ENCODE measurements at places on chromosomes 5 and 9.
A peak's percentile ranks its signal among the peaks of the same experiment; 100 is the strongest.

DNA sequence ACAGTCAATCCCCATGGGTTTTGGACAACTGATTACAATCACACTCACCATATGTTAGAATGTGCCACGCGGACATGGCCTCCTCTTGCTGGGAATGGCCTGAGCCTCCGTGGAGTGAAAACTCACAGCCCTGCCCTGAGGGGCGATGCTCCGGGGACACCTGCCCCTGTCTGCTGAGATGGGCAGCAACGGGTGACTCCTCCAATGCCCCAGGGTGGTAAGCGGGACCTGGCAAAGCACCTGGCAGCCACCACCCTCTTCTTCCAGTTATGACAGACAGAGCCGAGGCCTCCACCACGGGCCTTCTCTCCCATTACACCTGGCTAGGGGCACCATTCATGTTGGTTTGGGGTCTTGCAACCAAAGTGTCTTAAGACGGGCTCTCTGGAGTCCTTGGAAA lies 94.9 kb upstream of the COL5A1 start:
- H3K27ac ChIP-seq = peak overlapping the region; percentile 76
- H3K4me1 ChIP-seq = peaks cover 12% of the 10 kb centered on the region
- H3K36me3 ChIP-seq = no peaks in the 10 kb centered on the region
- no peak for DNase-seq
- no peak overlapping the region for H3K4me3 ChIP-seq
- peaks cover 4% of the 10 kb centered on the region for H3K27me3 ChIP-seq

- peaks cover 16% of the 10 kb centered on the region for H3K27me3 ChIP-seq
- no peak for DNase-seq
- no peak overlapping the region for H3K4me3 ChIP-seq
- H3K36me3 ChIP-seq = no peaks in the 10 kb centered on the region
- H3K27ac ChIP-seq = peak overlapping the region; percentile 75
Measured at GRCh38 chr9:130139251-130139650, 33.0 kb upstream of the NCS1 start.

GRCh38 chr9:5617749-5618148 lies 11.2 kb upstream of the RIC1 start:
- DNase-seq = no peak
- H3K27me3 ChIP-seq = no peaks in the 10 kb centered on the region
- no peak overlapping the region for H3K4me3 ChIP-seq
- H3K36me3 ChIP-seq = no peaks in the 10 kb centered on the region
- H3K27ac ChIP-seq = no peak overlapping the region

- H3K27ac ChIP-seq = no peak overlapping the region
- DNase-seq = no peak
- H3K4me3 ChIP-seq = no peak overlapping the region
- H3K4me1 ChIP-seq = no peaks in the 10 kb centered on the region
Measured at GRCh38 chr5:67857502-67857901, 358.1 kb upstream of the PIK3R1 start.

DNA sequence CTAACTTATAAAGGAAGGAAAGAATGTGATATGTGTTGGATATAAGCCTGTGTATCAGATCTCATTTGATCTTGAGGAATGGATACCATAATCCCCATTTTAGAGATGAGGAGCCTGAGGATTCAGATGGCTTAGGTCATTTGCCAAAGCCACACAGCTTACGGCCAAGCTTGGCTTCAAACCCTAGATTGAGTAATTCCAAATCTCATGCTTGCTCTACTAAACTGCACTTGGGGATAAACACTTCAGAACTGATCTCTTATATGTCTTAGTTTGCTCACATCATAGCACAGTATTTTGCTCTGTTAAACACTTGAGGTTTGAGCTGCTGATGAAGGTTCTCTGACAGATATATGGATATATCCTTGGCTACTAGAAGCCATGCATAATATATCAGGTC lies 504.4 kb downstream of the NTRK2 start:
- no peaks in the 10 kb centered on the region for H3K36me3 ChIP-seq
- H3K4me3 ChIP-seq = no peak overlapping the region
- no peak for DNase-seq
- no peaks in the 10 kb centered on the region for H3K4me1 ChIP-seq
- H3K27me3 ChIP-seq = no peaks in the 10 kb centered on the region
- H3K27ac ChIP-seq = no peak overlapping the region

DNA sequence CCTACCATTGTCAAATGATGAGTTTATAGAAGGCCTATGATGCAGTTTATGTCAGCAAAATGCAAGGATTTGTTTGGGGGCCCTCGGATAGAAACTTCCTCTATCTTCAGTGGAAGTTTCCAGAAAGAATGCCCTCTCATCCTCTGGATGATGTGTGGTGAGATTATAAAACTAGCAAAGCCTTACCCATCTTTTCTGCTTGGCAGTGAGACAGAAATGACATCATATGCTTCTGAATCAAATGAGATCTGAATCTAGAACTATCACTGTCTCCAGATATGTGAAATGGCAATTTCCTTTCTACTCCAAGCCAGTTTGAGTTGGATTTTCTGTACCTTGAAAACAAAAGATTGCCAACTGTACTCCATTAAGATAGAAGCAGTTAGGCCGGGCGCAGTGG lies 60.4 kb upstream of the CKMT2 start:
- no peaks in the 10 kb centered on the region for H3K36me3 ChIP-seq
- no peak for DNase-seq
- no peaks in the 10 kb centered on the region for H3K4me1 ChIP-seq
- H3K27ac ChIP-seq = no peak overlapping the region
- no peaks in the 10 kb centered on the region for H3K27me3 ChIP-seq
- no peak overlapping the region for H3K4me3 ChIP-seq

DNA sequence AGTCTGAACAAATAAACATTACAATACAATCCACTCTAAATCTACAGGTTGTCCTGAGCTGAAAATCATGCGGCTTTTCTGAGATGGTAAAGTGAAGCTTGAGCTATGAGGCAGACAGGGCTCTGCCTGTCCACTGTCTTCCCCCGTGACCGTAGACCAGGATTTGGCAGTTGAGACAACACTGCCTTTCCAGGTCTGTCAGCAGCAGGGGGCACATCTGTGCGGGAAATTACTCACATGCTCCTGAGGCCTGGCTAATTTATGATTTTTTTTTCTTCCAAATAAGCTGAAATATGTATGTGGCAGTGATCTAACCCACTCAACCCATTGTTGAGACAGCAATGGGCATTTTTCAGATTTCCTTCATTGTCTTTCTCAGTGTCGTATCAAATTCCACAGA lies 307.9 kb downstream of the FBXL7 start:
- H3K36me3 ChIP-seq = no peaks in the 10 kb centered on the region
- H3K4me1 ChIP-seq = peaks cover 18% of the 10 kb centered on the region
- H3K27me3 ChIP-seq = no peaks in the 10 kb centered on the region
- no peak for DNase-seq
- no peak overlapping the region for H3K4me3 ChIP-seq

DNA sequence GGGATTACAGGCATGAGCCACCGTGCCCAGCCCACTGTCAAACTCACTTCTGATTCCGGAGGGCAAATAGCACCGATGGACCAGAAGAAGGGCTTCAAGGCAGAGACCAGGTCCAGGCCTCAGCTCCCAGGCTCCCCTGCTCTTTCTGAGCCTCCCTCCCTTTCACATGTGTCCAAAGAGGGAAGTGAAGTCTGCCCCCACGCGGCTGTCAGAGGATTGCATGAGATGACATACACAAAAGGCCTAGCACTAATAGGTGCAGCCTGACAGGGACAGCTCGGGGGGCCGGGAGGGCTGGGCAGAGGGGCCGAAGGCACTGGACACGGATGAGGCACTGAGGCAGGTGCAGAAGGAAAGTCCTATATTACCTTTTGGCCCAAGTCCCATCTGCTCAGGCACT lies 16.1 kb downstream of the FBP1 start:
- no peaks in the 10 kb centered on the region for H3K36me3 ChIP-seq
- no peak for DNase-seq
- no peaks in the 10 kb centered on the region for H3K4me1 ChIP-seq

DNA sequence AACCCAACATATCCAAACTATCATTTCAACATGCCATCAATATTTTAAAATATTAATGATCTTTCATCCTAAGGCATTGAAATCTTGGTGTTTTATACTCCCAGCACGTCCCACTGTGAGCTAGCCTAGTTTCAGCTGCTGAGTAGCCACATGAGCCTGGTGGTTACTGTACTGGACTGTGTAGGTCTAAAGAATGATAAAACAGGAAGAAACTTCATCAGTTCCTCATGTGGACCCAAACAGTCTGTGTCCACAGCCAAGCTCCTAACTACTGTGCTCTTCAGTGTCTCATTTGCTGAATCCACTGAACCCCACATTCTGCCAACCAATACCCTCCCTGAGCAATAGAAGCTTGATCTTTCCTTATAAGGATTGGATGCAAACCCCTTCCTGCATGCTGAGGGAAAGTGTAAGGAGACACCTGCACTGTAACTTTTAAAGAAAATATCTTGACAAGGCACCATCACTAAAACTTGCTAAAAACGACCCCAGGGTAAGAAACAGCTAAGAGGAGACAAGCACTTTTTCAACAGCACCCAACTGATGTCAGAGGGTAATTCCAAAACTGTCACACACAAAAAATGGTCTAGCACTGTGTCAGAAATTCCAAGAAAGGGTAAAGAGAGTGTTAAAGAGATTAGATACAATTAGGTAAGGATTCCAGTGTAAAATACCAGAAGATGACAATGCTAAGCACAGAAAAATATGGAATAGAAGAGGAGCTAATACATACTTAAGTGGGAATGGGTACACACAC lies 126.9 kb downstream of the SPOCK1 start:
- H3K27me3 ChIP-seq = no peaks in the 10 kb centered on the region
- H3K36me3 ChIP-seq = no peaks in the 10 kb centered on the region
- H3K4me1 ChIP-seq = no peaks in the 10 kb centered on the region
- H3K27ac ChIP-seq = no peak overlapping the region
- DNase-seq = no peak

DNA sequence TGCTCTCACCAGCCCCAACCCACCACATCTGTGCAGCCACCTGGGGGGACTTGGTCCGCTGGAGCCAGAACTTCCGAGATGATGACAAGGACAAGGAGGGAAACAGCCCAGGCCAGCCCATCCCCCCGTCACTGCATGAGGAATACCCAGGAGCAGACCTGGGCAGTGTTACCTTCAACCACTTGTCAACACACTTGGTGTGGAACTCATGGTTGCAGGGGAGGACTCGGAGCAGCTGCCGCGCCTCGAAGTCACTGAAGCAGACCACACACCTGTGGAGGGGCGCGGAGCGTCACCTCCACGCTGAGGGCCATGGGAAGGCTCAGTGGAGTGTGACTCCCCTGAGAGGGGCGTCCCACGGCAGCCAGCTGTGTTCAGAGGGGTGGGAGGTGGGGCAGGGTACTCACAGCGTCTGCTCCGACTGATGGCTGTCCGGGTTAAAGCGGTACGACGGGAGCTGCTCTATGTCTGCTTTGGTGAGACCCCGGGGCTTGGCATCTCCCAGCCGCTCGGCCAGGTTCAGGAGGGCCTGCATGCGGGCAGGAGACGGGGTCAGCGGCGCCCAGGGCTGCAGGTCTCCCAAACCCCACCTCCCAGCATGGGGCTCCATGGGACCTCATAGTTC lies 8.0 kb downstream of the RNF44 start:
- H3K4me1 ChIP-seq = peaks cover 41% of the 10 kb centered on the region
- H3K36me3 ChIP-seq = peaks cover 17% of the 10 kb centered on the region
- no peak overlapping the region for H3K4me3 ChIP-seq
- DNase-seq = no peak

DNA sequence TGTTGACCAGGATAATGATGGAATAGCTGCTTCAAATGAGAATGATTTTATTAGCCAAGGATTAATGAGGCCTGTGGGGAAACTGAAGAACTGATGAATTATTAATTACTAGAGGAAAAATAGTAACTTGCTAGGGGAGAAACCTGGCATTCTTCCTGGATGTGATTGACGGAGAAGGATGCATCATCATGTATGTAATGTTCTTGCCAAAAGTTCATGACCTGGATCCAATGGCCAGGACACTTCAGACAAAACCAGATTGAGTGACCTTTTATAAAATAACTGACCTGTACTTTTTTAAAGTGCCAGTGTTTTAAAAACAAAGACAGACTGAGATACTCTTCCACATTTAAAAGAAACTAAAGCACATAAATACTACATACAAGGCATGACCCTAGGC lies 23.7 kb downstream of the KIAA1191 start:
- DNase-seq = no peak
- H3K27ac ChIP-seq = no peak overlapping the region
- no peak overlapping the region for H3K4me3 ChIP-seq

DNA sequence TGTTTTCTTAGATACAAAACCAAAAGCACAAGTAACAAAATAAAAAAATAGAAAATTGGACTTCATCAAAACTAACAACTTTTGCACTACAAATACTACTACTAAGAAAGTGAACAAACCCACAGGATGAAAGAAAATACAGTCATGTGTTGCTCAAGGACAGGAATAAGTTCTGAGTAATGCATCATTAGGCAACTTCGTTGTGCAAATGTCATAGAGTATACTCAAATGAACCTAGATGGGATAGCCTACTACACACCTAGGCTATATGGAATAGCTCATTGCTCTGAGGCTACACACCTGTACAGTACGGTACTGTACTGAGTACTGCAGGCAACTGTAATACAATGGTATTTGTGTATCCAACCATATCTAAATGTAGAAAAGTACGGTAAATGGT lies 88.3 kb downstream of the RAPGEF1 start:
- H3K27me3 ChIP-seq = no peaks in the 10 kb centered on the region
- DNase-seq = no peak
- H3K27ac ChIP-seq = no peak overlapping the region
- no peaks in the 10 kb centered on the region for H3K4me1 ChIP-seq

GRCh38 chr9:72950875-72951442 lies 1.9 kb downstream of the ALDH1A1 start:
- H3K27me3 ChIP-seq = no peaks in the 10 kb centered on the region
- H3K36me3 ChIP-seq = no peaks in the 10 kb centered on the region
- peak overlapping the region; percentile 37 for H3K27ac ChIP-seq
- peak overlapping the region; percentile 56 for H3K4me3 ChIP-seq

DNA sequence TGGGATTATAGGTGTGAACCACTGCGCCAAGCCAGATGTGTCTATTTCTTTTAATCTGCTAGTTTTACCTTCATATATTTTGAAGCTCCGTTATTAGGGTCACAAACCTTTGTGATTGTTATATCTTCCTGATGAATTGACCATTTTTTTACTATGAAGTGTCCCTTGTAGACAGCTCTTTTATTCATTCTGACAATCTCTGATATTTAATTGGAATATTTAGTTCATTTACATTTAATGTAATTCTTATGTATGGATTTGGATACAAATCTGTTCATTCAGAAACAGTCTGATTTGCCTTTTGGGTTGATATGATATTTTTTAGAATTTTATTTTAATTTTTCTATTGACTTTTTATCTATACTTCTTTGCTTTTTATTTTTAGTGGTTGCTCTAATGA lies 17.2 kb downstream of the ERCC6L2 start:
- H3K36me3 ChIP-seq = no peaks in the 10 kb centered on the region
- DNase-seq = no peak
- no peaks in the 10 kb centered on the region for H3K27me3 ChIP-seq
- H3K4me1 ChIP-seq = no peaks in the 10 kb centered on the region
- H3K27ac ChIP-seq = no peak overlapping the region
- H3K4me3 ChIP-seq = no peak overlapping the region

- no peaks in the 10 kb centered on the region for H3K36me3 ChIP-seq
- H3K4me1 ChIP-seq = no peaks in the 10 kb centered on the region
- no peak overlapping the region for H3K27ac ChIP-seq
Measured at GRCh38 chr5:44178414-44178813, 210.8 kb downstream of the FGF10 start.

GRCh38 chr5:162684145-162684544 lies 616.6 kb downstream of the GABRG2 start:
- H3K27me3 ChIP-seq = no peaks in the 10 kb centered on the region
- H3K4me1 ChIP-seq = no peaks in the 10 kb centered on the region
- H3K4me3 ChIP-seq = no peak overlapping the region
- H3K27ac ChIP-seq = no peak overlapping the region

GRCh38 chr5:136420168-136420898 lies 55.0 kb upstream of the TRPC7 start:
- H3K36me3 ChIP-seq = no peaks in the 10 kb centered on the region
- no peak overlapping the region for H3K4me3 ChIP-seq
- no peak overlapping the region for H3K27ac ChIP-seq
- no peaks in the 10 kb centered on the region for H3K4me1 ChIP-seq
- DNase-seq = no peak
- H3K27me3 ChIP-seq = no peaks in the 10 kb centered on the region
